Osteocyte (in vitro differentiated cells): ENCODE measurements at places on chromosomes 4 and X. TPM values are rescaled to one million over a fixed set of nuclear protein-coding genes. Genes with fewer than 3 reads are reported as not detected.

- no peak for DNase-seq
Measured at GRCh38 chrX:85622635-85623034, 243.2 kb upstream of the POF1B start.

The IL21 gene
- total RNA-seq: not detected in 2 replicates

The ARSD gene
- 40.9 and 44.6 TPM in 2 replicates for total RNA-seq

The TBC1D9 gene
- total RNA-seq: 38.8 and 39.4 TPM in 2 replicates

DNA sequence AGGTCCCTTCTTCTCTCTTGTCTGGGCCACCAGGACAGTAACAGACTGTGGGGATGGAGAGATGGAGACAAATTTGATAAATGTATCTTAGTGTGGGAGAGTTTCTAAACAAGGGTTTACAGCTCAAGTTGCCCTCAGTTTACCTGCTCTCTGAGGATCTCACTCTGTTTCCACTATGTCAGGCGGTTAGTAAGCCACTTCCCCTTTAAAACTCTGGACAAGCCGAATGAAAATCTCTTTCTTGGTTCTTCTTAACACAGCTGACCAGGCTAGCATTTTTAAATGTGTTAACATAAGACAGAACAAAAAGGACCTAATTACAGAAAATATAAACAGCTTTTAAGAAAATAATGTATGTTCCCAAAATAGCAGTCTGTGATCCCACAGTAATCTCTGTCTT lies 2.9 kb upstream of the SCARB2 start:
- no peak for DNase-seq

GRCh38 chr4:92969650-92970379 lies 666.0 kb downstream of the GRID2 start:
- no peak for DNase-seq
